Stimulated activated CD8-positive, alpha-beta memory T cell treated with anti-CD3 and anti-CD28 coated beads, Interleukin-2, amount 100 ng/mL, for 1 hour (primary cell): ENCODE measurements at places on chromosomes 1 and 21.

DNA sequence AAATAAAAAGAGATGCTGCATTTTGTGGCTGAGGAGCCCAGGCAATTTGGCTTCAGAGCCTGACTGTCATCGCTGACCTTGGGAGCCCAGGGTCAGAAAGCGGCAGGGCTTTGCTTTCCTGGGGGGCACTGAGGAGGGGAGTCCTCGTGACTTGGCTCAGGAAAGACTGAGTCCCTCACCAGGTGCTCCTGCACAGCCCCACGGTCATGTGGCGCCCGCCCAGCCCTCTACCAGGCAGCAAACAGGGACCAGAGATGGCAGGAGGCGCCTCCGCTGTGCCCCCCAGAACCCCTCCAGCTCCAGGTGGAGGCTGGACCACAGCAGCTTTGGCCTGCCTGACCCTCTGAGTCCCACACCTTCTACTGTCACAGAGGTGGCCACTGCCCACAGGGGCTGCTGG is 13.2 kb downstream of the EFHD2 start:
- no peak for DNase-seq

DNA sequence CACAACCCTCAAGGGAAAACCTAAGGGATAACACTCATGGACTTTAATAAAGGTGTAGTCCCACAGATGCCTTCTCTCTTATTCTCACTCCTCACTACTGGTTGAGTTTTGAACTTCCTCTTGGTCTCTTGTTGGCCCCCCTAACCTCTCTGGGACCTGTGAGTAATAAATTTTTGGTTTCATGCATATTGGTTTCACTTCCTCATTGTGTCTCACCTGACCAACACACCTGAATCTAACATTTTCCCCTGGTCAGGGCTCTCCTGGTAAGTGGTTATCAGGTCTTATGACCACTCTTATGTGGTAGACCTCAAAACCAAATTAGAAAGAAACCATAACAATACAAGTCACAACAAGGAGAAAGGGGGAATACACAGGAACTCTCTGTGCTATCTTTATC is 60.5 kb upstream of the PRMT6 start:
- DNase-seq = no peak

DNA sequence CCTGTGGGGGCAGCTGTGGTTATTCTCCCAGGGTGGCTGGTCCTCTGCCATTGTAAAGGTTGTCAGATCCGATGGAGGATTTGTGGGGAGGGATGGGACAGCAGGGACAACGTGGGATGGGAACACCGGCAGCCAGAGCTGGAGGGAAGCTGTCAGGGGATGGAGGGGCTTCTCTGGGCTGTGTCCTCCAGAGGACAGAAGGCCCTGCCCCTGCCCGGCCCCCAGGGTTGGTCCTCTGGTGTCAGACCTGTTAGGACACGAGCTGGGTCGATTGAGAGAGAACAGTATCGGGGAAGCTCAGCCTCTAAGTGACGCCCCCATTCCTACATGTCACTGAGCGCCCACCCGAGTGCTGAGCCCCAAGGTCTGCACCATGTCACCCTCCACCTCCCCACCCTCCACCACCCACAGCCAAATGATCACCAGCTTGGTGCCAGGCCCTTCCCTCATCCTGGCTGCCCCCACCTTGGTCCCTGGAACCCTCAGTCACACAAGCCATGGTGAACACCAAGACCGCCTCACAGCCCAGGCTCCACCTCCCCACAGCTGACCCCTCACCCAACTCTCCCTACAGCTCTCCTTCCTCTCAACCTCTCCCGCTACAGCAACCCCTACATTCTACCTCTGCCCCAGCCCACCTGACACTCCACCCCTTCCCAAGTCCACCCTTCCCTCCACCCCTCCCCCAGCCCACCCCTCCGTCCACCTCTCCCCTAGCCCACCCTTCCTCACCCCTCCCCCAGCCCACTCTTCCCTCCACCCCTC is 244.4 kb downstream of the MATN1 start:
- no peak for DNase-seq

DNA sequence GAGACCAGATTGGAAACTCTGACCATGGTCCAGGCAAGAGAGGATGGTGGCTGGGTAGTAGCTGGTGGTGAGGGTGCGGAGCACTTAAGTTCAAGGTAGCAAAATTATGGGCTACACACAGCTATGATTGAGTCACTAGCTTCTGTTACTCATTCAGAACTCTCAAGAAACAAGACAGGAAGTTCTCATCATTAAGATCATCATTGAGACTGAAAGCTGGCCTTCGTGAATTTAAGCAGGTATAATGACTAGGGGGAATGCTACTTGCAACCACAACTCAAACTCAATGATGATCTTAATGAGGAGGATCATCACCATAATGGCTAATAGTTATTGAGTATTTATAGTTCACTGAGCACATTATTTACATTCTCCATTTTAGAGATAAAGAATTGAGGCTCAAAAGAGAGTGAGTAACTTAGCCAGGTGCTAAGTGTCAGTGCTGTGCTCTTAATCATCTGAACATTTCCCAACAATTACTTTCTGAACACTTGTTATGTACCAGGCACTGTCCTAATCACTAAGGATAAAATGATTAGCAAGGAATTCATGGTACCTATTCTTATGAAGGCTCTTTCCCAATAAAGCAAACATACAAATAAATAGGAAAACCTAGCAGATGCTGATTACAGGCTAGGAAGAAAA is 286.3 kb upstream of the C1orf105 start:
- DNase-seq = no peak

DNA sequence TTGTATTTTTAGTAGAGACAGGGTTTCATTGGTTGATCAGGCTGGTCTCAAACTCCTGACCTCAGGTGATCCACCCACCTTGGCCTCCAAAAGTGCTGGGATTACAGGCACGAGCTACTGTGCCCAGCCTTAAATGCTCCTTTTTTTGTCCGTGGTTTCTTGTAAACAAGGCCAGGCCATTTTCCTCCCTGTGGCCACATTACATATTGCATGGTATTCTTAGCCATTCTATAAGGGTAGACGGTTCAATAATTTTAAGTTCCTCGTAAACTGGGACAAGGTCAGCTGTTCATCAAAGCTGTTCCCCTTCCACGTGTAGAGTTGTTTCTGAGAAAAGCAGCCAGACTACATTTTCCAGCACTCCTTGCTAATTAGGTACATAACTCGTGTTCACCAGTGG is 10.3 kb upstream of the LUZP1 start:
- DNase-seq = no peak
